ENCODE measurements at places on chromosomes 16 and 17.

GRCh38 chr17:66763056-66763455 lies 71.9 kb upstream of the CACNG5 start:
- DNase-seq, result no peak

DNA sequence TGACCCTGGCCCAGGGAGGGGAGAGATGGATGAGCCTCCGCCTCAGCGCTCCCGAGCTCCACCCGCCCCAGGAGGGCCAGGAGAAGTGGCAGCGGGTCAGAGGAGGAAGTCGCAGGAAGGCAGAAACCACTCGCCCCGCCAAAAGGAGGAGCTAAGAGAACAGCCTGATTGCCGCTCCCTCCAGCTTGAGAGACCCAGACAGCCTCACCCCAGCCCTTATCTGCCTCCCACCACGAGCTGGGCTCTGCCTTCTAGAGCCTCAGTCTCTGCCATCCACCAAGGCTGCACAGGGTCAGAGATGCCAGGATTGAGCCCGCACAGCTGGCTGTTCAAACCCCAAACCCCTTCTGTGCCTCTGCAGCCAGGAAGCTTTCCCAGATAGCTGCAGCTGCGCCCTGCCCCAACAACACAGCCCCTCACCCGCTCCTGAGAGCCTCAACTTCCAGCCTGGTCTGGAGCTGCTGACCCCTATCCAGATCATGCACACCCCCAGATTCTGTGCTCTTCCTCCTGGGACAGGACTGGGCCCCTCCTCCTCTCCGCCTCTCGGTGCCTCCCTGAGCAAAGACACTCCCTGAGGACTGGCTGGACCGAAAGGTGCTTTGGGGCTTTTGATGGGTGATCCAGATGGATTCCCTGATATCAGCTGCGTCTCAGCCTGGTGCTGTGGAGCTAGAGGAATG lies 1.0 kb upstream of the ATP2A3 start:
- no peak for DNase-seq

DNA sequence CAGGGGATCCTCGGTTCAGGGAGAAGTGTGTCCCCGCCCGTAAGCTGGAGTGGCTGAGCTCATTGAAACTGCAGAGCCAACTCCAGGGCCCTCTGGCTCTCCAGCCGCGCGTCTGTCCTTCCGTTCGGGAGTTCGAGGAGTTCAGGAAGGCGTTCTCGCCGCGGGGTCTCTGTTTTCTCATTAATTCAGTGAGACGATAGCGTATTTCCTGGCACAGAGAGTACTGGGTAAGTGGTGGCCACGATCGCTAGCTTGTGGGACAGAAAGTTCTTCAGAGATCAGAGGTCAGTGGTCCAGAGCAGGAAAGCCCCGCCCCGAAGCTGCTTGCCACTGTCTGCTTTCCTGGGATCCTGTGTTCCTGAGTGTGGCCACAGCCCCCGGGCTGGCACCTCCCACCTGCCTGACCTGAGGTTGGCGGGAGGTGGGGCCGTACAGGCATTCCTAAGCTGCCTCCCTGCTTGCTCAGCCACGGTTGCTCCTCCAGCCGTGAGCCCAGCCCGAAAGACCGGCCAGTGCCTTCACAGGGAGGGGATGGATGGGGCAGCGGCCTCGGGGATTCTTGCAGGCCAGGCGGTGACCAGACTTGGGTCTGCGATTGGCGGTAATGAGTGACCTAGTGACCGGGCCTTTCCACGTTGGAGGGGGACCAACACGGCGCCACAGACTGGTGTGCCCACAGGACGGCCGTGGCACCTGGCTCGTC lies 8.9 kb downstream of the BAIAP2 start:
- DNase-seq, result no peak

GRCh38 chr16:12124742-12125141 lies 148.2 kb downstream of the SNX29 start:
- no peak for DNase-seq

GRCh38 chr16:77674888-77675287 lies 47.4 kb upstream of the NUDT7 start:
- no peak for DNase-seq

GRCh38 chr16:78628461-78629045 lies 529.1 kb downstream of the WWOX start:
- no peak for DNase-seq

GRCh38 chr16:86618431-86619238 lies 40.3 kb downstream of the FOXL1 start:
- DNase-seq, result no peak

GRCh38 chr17:32523017-32523680 lies 36.4 kb downstream of the CDK5R1 start:
- DNase-seq, result no peak

DNA sequence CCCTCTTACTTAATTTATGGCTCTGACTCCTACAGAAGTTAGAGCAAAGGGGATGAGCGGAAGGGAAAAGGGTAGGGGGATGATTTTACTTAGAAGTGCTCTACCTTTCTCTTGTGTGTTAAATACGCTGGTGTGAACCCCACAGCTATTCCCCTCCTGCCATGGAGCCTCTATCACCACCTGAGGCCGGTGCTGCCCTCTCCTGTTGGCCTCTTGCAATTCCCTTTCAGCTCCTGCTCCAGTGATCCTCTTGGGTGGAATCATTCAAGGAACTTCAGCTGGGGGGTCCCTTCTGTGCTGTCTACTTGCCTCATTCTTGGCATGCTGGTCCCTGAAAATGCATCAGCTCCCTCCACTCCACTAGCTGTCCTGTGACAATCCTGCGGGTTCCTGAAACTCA lies 41.8 kb upstream of the CDH8 start:
- DNase-seq, result no peak

DNA sequence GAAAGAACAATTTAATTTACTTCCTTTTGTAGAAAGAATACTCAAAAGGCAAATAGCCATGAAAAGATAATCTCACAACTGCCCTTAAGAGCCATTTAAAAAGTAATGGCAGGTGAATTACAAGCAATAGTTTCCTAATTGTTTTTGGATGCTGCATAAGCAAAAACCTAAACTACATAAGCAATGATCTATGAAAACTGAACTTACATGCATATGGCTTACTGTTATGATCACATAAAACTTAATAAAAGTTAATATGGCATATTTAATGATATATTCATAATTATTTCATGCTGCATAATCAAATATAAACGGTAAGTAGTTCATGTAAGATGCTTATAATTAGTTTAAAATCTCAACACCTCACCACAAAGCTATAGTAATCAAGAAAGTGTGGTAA lies 18.6 kb downstream of the BRCA1 start:
- no peak for DNase-seq

DNA sequence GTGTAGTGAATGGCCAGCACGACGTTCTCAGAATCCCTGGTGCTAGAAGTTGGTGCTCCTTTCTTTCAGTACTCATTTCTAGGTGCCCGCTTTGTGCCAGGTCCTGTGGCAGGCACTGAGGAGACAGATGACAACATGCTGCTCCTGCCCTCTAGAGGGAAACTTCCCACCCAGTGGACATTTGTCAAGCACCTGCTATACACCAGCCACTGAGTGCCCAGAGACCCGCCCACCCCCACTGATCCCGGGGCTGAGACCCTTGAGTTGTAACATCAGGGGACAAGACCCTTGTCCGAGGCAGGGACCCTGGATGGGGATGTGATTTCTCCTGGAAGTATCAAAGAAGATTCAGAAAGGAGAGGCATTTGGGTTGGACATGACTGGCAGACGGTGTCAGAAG lies 25.1 kb downstream of the UNC13D start:
- DNase-seq, result no peak

- DNase-seq, result no peak
These were observed 25.0 kb upstream of the TAC4 start for GRCh38 chr17:49872754-49873377.

DNA sequence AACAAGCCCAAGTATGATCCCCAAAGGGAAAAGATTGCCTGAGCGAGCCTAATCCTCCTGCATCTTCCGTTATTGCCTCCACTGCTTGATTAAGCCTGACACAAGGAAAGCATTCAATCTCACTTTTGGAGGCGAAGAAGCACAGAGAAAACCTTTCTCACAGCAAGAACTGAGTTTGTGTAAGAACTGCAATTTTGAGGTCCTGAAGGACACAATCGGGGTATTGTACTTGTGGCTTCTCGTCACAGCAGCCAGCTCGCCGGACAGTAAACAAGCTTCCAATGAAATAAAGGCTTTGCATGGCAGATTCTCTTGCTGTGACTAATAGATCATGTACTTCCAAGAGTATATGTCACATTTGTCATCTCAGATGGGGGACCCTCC lies 18.7 kb upstream of the FOXF1 start:
- no peak for DNase-seq

GRCh38 chr17:32956240-32956970 lies 28.5 kb downstream of the TMEM98 start:
- DNase-seq, result no peak

GRCh38 chr17:81018044-81018802 lies 16.7 kb upstream of the BAIAP2 start:
- DNase-seq, result no peak

- no peak for DNase-seq
These were observed 169.9 kb downstream of the SPECC1 start for GRCh38 chr17:20179041-20179440.

DNA sequence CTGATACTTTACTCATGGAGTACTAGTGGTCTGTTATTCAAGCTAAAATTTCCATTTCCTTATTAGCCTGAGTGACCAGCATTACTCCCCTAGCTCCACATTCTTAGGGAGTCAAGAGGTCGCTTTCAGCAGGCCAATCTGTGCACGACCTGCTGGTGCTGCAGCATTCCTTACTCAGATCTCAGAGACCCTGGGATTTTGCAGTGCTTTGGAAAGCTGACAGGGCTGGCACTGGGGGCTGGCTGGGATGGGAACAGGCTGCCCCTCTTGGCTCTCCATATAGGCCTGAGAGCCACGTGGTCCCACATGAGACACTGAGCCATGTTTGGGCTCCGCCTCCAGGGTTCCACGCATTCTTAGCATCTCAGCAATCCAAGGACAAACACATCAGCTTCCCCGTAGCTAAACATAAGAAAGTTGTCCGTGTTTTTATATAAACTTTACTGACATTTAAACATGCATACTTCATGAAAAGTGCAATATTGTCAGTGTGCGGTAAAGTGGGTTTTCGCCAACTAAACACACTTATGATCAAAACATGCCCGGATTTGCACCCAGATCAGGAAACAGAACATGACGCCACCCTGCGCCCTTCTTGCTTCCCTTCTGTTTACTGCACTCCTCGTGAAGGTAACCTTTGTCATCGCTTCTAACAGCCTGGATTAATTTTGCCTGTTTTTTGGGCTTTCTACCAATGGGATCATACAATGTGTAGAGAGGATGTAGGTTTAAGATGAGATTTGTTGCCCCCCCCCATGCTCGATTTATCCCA lies 254.5 kb upstream of the CACNG5 start:
- DNase-seq, result no peak

- DNase-seq, result no peak
These were observed 336.6 kb downstream of the WWOX start for GRCh38 chr16:78436023-78436422.

GRCh38 chr16:48123104-48123788 lies 32.5 kb downstream of the ABCC12 start:
- DNase-seq, result no peak

DNA sequence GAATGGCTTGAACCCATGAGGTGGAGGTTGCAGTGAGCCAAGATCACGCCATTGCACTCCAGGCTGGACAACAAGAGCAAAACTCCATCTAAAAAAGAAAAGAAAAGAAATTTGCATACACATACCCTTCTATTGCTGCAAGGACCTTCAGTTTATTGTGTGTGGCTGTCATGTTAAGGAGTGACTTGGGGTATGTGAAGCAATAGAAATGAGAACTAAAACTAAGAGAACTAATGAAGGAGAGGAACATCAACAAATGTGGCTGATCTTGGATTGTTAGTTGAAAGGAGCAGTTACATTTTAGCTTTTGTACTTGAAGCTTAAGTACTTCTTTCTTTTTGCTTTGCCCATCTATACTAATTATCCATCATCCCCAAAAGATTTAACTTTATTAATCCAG lies 12.7 kb upstream of the NSRP1 start:
- DNase-seq, result no peak

- DNase-seq, result no peak
These were observed 85.2 kb downstream of the SDR42E1 start for GRCh38 chr16:81926036-81926435.

GRCh38 chr17:2400474-2400866 lies 390 bp downstream of the MNT start:
- no peak for DNase-seq

All from iPS DF 19.7 (cell line).